ENCODE measurements at places on chromosomes 5 and 9.

- peak; percentile 98 for DNase-seq
Measured at GRCh38 chr5:39424736-39425637, at the start of gene DAB2. DAB2 (minus strand) TSS chr5:39424980; CDS start chr5:39394320, 30,660 bp downstream.

DNA sequence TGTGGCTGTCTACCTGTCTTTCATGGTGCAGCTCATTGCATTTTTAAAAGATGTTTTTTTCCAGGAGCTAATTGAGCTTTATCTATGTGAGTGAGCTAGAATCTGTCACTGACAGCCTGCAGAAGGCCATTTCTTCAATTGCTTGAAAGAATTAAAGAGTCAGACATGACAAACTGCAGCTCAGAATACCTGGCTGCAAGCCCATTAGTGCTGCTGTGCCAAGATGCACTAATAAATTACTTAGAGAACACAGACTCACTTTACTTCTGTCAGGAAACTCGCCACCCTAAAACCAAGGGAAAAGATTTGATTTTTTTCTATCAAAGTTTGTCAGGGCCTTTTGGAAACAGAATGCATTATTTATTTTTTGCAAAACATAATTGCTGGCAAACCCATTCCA, 368.3 kb downstream of the CAAP1 start:
- no peak for DNase-seq

- DNase-seq = no peak
Measured at GRCh38 chr5:35811108-35811741, 45.5 kb upstream of the IL7R start.

DNA sequence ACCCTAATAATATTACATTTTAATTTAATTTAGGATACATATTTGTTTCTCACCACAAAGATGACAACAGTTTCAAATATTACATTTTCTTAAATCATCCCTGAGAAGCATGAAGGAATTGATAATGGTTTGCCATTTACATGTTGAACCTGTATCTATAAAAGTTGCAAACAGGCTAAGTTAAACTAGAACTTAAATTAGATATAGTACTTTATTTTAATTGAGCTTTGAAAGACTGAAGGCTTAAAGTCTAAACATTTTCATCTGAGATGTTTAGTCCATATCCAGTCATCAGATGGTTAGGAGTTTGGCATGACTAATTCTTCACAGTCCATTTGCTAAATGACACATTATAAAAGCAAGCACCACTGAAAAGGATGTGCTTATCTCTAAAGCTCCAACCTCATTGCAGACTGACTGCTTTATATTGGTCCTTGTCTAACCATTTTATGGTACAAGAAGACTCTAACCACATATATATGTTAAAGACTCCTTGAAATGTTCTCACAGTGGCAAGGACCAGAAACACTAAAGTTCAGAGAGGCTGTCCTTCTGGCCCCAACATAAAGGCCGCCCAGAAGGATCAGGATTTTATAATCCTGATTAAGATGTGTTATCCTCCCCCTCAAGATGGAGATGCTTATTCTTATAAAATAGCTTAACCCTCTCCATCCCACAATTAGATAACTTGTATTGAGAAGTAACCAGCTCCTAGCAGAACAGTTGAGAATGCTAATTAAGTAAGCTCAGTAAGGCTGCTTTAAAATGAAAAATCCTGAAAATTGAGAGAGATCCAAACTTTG, 25.8 kb downstream of the WNT8A start:
- DNase-seq = no peak

GRCh38 chr9:15763371-15763770, 210.5 kb downstream of the CCDC171 start:
- no peak for DNase-seq

DNA sequence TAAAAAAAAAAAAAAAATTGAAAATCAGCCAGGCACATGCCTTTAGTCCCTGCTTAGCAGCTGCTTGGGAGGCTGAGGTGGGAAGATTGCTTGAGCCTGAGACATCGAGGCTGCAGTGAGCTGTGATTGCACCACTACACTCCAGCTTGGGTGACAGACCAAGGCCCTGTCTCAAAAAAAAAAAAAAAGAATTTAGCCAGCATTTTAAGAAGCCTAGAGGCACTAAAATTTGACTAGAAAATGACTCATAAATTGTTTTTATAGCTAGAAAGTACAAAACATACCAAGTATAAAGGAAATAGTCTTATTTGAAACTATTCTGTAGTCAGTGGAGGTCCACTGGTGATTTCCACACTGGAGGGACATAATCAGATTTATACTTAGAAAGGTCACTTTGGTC, 17.5 kb downstream of the LRRC70 start:
- peak; percentile 31 for DNase-seq

- DNase-seq = no peak
Measured at GRCh38 chr5:80119372-80119771, 84.2 kb downstream of the THBS4 start.

GRCh38 chr5:111853748-111854147, 96.8 kb upstream of the NREP start:
- DNase-seq = peak; percentile 66

DNA sequence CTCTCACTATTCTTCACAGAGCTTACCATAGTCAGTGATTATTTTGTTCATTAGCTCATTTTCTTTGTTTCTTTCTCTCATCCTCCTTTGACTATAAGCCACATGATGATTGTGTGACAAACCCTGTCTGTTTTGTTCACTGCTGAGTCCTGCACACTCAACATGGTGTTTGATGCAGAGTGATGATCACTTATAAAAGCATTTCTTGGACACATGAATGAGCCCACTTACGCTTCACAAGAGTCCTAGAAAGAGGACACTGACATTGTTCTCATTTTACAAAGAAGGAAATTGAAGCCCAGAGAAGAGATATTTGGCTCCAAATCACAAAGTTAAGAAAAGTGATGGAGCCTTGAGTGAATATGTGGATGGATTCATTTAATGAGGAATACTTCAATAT, 13.4 kb downstream of the ABLIM3 start:
- DNase-seq = no peak

DNA sequence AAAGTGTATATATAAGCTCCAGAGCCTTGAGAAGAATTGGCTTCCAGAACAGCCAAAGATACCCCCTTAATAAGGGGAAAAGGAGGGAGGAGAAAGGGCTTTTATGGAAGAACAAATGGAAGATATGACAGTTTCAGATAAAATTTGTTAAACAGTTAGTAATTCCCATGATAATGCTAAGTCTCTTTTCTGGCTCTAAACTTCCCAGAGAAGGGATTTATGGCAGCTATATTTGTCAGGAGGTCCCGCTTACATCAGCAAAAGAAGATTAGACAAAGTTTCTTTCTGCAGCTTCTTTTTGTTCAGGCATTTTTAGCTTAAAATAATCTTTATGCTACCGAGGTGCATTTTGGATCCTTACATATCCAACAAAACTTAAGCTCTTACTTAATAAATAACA, 14.3 kb upstream of the SLC36A3 start:
- no peak for DNase-seq

- no peak for DNase-seq
Measured at GRCh38 chr5:87741881-87742280, 329.2 kb upstream of the CCNH start.

Data from fibroblast of skin of scalp (primary cell).